ENCODE measurements at places on chromosomes 12 and 14.

DNA sequence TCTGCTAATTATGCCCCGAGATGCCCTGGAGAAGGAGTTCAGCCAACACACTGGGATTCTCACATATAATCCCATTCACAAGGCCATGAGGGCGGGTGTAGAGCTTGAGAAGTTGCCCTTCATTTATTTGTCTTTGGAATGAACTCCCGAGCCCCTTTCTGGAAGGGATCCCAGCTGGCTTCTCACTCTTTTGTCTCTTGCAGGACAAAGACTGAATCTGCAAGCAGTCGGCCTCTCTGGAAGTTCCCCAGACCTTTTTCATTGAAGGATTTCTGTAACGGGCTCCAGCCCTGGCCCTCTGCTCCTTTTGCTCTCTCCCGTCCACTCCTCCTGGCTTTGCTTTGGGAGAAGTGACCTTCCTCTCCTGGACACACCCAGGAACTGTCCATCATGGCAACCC lies 163.3 kb upstream of the SFSWAP start:
- DNase-seq, result no peak

GRCh38 chr14:101120641-101121507 lies 217.4 kb upstream of the RTL1 start:
- DNase-seq, result no peak

GRCh38 chr14:106393742-106394141 lies 867.4 kb downstream of the TMEM121 start:
- DNase-seq, result no peak

GRCh38 chr12:127779301-127780045 lies 487.5 kb upstream of the TMEM132C start:
- no peak for DNase-seq

GRCh38 chr12:11767029-11767724 lies 117.7 kb downstream of the ETV6 start:
- DNase-seq, result no peak

DNA sequence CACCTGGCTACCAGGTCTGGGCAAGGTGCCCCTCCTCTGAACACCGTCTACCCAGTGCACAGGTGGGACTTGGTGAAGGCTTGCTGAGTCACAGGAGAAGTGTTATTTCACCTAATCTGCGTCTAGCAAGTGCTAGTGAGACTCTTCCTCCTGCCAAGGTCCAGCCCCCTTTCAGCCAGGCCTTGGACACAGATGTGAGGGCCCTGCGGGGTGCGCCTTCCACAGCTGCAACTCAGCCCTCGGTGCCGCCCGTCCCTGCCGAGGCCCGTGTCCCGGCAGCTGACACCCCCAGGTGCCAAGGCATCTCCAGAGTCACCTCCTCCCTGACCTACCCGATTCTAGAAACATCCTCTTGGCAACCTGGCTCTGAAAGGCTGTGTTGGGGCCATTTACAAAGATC lies 55.1 kb downstream of the PRIMA1 start:
- no peak for DNase-seq

DNA sequence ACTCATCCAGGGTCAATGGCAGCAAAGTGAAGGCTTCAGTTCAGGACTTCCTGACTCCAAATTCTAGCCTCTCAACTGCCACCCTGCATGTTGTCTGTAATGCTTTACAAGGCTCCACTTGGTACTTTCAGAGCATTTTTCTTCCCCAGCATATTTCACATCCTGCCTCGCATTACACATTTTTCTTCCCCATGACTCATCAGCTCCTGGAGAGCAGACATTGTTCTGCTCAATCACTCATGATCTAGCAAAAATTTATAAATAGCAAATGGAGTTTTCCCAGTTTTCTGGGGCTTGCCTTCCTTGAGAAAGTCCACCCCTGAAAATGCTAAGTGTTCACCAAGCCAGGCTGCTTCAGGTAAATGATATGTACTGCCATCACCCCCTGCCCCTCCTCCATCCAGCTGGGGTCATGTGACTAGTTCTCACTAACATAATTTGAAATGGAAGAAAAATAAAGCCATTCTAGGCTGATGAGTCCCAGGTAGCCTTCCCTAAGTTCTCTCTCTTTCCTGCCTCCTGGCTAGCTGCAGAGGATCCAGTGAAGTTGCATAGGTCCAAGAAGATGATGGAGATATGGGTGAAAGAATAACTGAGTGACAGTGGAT lies 69.4 kb downstream of the ARMH4 start:
- no peak for DNase-seq

Data from stimulated activated CD8-positive, alpha-beta memory T cell treated with anti-CD3 and anti-CD28 coated beads, Interleukin-15, amount 100 ng/mL, for 4 hours (primary cell).